ENCODE measurements at places on chromosomes 3 and 15. TPM values are rescaled to one million over a fixed set of nuclear protein-coding genes. Genes with fewer than 3 reads are reported as not detected.

GRCh38 chr3:118504906-118505305, 529.7 kb downstream of the IGSF11 start:
- DNase-seq: no peak

DNA sequence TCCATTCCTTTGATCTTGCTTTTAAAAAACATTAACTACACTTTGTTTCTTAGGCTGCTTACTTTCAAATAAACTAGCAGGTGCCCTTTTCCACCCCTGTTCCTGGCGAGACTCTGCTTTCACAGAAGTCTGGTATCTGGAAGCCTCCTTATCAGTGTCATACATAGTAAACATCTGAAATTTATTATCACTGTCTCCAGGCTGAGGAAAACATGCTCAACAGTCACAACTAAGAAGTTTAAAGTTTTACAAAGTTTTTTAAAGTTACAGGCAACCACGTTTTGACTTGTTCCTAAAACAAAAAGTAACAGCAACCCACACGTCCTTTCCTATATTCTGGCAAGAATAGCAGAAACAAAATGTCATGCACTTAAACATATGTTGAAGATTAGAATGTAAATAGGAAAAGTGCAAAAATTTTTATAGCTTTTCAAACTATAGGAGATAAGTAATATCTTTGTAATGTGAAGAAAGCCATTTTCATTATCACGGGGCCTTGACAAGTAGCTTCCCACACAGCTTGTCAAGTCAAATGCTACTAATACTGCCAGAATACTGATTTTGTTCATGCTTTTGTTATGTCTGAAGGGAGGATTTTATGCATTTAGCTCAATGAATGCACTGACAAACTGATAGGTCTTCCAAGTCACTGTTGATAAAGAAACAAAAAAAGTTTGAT, 275.2 kb upstream of the KCNMB2 start:
- no peak for DNase-seq

GRCh38 chr3:125238759-125239158, 26.2 kb upstream of the SLC12A8 start:
- DNase-seq: no peak

DNA sequence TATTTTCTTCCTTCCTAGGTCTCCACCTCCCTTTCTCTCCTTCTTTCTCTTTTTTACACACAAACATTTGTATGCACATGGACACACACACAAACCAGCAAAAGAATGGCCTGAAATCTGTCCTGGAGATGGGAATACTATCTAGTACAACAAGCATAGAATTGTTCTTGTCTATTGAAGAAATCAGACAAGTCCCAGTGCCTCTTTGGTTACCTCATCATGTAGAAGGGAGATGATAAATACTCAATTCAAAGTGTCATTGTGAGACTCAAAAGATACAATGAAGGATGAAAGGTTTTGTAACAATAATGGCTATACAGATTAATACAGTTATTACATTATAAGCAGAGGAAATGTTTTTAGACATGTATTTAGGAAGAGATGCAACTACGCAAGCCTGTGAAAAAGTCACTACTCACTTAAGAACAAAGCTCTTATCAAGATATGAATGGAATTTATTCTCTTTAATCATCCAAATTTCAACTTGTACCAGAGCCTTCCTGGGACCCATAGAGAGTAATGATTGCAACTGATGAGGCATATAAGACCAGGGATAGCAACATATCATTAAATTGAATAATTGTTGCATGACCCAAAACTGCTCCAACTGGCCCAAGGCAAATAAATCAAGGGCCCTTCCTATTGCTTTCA, 43.2 kb downstream of the P3H2 start:
- DNase-seq: no peak

GRCh38 chr3:65758876-65759598, 279.7 kb downstream of the MAGI1 start:
- DNase-seq: no peak

DNA sequence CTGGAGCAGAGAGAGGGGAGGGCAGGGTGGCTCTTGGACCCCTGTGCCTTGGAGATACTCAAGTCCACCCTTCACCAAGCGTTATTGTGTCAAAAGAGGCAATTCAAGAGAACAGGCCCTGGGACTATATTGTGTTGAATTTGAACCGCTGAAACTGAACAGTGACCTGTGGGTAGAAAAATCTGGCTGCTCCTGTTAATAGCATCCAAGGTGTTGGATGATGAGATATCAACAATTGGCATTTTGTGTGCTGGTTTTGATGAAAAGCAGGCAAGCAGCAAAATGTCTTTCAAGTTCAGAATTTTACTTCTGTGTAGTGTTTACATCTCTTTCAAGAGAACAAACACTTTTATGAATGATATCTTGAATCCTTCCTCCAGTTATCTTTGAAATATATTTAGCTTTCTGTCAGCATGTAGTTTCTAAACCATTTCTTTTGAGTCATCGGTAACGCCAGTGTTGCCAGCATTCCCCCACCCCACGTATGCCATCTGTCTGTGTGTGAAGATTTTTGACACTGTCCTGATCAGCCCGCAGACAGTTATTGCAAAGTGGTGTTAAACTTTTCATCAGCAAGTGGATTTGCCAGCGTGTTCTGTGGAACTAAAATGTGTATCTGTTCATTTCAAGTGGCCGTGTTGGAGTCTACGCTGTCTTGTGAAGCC, 34.8 kb downstream of the PDHB start:
- DNase-seq: no peak

DNA sequence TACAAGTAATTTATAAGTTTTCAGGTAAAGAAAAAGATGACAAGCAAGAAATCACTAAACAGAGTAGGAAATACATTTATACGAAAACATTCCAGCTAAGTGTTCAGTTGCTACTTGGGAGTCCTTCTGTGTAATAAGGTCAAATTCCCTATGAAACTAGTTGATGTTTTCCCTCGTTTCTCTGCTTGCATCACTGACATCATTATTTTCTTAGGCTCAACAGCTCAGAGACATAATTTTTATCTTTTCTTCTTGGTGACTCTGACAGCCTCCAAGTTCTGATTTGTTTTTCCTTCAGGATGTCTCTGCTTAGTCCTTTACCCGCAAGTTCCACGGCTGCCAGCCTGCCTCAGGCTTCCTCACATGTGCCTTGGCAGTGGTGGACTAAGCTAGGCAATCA, 173.6 kb downstream of the P3H2 start:
- no peak for DNase-seq

DNA sequence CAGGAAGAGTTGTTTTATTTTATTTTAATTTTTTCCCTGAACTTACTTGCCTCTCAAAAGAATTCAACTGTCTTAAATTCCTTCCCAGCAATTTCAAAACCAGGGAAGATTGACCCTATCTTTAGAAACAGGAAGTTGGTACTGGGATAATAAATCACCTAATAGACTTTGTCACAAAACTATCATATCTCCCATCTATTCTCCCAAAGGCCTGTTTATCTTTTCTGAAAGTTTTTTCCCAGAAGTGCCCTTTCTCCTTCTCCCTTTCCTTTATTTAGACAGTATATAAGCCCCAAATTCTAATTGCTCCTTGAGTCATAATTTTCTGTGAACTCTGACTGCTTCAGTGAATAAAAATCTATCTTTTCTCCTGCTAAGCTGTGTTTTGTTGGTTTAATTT, 2.9 kb upstream of the RNF7 start:
- no peak for DNase-seq

RTP1 gene
- total RNA-seq: not detected

SEMA3F gene
- total RNA-seq: 30.3 TPM

ATP10A gene
- total RNA-seq: 23.9 TPM
